ENCODE measurements at places on chromosomes 5 and 9.

GRCh38 chr9:108535526-108535925 is 320.3 kb downstream of the ACTL7B start:
- peak; percentile 55 for DNase-seq

- DNase-seq = no peak
These were observed 23.0 kb downstream of the SV2C start for GRCh38 chr5:76106149-76106548.

DNA sequence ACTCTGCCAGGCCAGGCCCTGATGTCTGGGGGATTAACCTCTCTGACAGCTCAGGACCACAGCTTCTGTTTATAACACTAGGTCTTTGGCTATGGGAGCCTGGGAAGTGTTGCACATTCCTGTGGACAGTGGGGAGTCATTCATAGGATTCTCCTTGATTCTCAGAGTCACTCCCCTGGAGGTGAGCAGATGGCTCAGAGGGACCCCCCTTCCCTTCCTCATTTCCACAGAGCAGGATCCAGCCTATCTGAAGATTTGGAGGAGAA is 60.2 kb downstream of the NRG2 start:
- peak; percentile 49 for DNase-seq

- no peak for DNase-seq
These were observed 163.4 kb downstream of the RAB3C start for GRCh38 chr5:58746321-58746720.
